ENCODE measurements at places on chromosomes 3 and 15.
A peak's percentile ranks its signal among the peaks of the same experiment; 100 is the strongest.

- DNase-seq, result no peak
Observed at GRCh38 chr3:123749711-123750110, 134.4 kb downstream of the MYLK start.

DNA sequence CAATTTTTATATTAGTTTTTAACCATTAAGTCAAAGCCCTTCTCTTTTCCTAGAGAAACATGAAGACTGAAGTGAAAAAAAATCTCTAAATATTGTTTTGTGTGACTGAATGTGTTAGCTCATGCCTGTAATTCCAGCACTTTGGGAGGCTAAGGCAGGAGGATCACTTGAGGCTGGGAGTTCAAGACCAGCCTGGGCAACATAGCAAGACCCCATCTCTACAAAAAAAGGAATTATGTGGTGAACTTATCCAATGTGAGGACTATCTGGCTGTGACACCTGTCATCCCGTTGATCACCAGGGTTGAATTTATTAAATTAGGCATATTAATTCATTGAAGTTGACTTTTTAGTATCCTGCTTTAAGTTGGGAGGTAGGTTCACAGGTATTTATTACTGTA lies 13.0 kb downstream of the SMC4 start:
- no peak for DNase-seq

DNA sequence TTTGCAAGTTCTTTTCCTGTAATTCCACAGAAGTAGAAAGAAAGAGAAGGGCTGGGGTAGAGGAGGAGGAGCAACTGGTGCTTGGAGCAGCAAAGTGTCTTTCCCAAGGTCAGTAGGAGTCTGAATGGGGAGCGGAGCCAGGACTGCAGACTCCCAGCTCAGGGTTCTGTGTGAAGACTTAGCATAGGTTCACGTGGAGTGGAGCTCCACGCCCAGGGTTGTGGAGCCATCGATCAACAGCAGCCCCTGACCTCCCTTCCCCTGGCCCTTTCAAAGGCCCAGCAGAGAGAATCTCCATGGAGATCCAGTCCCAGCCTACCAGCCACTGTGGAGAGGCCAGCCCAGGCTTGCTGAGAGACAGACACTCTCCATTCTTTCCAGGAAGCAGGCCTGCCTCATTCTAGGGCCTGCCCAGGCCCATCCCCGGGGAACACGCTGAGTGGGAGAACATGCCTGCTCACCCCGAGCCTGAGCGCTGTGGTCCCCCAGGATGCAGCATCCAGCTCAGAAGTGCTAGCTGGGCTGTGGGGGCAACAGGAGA lies 62.1 kb downstream of the CORO2B start:
- no peak for DNase-seq

- peak; percentile 81 for DNase-seq
Observed at GRCh38 chr15:65054333-65055200, 9.4 kb downstream of the SLC51B start.

- no peak for DNase-seq
Observed at GRCh38 chr15:70284438-70285214, 186.9 kb upstream of the TLE3 start.

- peak; percentile 14 for DNase-seq
Observed at GRCh38 chr15:60043744-60044435, 39.8 kb downstream of the FOXB1 start.

DNA sequence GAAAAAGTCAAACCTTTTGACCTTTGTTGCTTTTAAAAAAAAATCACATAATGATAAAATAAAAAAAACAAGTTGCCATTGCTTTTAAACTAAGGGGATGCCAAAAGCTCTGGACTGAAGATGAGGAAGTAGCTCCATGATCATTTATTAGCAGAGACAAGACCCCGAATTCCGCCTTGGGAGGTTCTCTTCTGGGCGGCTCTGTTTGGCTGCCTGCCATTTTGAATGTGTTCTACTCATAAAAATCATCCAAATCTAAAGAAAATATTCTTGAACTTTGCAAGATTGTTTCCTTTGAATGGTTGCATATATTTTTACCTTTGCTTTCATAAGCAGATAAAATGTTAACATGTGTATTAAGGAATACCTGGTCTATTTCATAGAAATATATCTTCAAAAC lies 63.8 kb downstream of the NCEH1 start:
- DNase-seq, result no peak

GRCh38 chr3:112925969-112926368 lies 48.9 kb downstream of the CD200R1 start:
- no peak for DNase-seq

DNA sequence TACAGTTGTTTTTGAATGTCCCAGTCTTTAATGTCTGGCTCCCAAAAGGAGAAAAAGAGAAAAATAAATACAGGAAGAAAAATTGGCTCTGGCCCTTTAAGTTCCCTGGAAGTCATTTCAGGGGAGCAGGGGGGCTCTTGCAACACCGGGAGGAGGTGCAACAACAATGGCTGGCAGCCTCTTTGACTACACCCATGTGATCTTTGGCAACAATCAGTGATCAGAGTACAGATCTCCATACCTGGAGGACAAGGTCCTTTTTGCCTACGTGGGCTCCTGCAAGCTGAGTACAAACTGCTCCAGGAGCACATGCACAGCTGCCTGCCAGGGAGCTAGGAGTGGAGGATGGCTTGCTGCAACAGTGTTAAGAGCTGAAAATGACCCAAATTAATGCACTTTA lies 63.9 kb downstream of the GLCE start:
- peak; percentile 8 for DNase-seq

- no peak for DNase-seq
Observed at GRCh38 chr3:196741249-196741889, 1.7 kb downstream of the PAK2 start.

- no peak for DNase-seq
Observed at GRCh38 chr3:37189109-37189508, 14.7 kb upstream of the LRRFIP2 start.

- DNase-seq, result no peak
Observed at GRCh38 chr15:65275728-65276126, 11.0 kb downstream of the PARP16 start.

DNA sequence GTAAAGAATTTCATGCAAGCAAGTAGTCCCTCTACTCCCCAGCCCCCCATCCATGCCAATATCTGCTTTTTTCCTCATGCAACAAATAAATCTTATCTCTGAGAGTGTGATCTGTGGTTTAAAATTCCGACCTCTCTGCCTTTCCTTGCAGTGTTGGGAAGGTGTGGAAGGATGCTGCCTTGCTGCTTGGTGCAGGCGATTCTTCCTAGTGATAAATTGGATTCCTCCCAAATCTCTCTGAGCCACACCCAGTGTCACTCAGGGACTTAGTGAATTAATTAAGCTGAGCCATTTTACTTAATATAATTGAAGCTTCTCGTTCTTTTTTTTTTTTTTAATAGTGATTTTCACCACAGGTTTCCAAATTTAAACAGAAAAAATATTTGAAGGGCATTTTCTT lies 3.4 kb downstream of the GAP43 start:
- peak; percentile 21 for DNase-seq

GRCh38 chr3:50652709-50653108 lies 22.0 kb upstream of the DOCK3 start:
- DNase-seq, result peak; percentile 57

DNA sequence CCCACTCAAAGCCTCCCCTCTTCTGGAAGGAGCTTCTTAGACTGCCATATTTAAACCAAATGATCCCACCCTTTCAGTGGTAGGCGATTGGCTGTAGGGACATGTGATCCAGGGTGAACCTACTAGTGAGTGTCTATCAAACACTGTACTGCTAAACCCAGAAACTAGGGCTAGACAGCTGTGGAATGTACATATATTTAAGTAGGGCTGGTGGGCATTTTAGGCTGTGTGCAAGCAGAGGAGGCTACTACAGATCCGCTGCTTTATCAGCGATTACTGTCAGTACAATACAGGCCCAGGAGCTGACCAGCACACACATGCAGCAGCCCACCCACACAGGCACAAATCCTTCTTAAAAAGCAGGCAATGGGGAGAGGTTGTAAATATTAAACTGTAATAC lies 15.4 kb upstream of the LARP6 start:
- no peak for DNase-seq

GRCh38 chr3:135050536-135050935 lies 255.5 kb downstream of the EPHB1 start:
- no peak for DNase-seq

DNA sequence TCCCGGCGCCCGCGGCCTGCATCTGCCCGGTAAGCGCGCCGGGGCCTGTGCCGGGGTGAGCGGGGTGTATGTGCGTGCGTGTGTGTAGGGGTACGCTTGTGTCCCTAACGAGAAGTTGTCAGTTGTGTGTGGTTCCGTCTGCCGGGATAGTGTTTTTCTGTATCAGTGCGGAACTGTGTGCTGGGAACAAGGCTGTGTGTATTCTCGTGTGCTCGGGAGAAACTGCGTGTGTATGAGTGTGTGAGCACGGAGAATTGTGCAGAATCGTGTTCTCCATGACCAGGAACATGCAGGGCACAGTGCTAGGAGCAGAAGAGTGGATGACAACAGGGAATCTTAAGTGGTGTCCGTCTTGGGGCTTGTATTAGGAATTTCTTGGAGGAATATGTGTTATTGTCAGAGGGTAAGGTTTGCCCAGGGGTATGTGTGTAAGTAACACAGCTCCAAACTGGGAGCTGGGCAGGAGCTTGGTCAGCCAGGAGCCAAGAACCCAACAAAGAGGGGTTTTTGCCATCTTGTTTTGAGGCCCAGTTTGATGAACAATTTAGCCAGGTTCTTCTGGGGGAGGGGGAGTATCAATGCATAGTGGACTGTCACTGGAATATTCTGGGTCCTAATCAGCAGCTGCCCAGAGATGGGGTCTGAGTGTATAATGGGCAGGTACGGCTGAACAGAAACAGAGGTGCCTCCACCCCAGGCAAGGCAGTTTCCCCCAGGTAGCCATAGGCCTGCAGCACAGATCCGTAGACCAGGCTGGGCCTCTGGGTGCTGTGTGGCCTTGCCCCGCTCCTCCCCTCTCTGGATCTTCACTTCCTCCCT lies 2.1 kb downstream of the ISL2 start:
- peak; percentile 23 for DNase-seq

DNA sequence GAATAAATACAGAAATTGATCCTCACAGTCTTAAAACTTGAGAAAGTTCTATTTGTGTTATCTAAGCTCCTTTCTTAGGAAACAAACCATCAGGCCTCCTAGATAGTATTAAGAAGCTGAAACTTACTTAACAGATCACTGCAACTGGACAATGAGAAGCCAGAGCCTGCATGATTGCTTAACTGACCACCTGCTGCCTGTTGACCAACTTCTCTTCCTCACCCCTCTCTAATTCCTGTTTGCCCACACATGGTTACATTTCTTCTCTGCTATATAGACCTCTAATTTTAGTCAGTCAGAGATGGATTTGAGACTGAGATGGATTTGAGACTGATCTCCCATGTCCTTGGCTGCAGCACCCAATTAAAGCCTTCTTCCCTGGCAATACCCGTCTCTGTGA lies 13.5 kb downstream of the CCPG1 start:
- DNase-seq, result peak; percentile 54

- DNase-seq, result no peak
Observed at GRCh38 chr3:69716119-69716518, 23.1 kb upstream of the MITF start.

DNA sequence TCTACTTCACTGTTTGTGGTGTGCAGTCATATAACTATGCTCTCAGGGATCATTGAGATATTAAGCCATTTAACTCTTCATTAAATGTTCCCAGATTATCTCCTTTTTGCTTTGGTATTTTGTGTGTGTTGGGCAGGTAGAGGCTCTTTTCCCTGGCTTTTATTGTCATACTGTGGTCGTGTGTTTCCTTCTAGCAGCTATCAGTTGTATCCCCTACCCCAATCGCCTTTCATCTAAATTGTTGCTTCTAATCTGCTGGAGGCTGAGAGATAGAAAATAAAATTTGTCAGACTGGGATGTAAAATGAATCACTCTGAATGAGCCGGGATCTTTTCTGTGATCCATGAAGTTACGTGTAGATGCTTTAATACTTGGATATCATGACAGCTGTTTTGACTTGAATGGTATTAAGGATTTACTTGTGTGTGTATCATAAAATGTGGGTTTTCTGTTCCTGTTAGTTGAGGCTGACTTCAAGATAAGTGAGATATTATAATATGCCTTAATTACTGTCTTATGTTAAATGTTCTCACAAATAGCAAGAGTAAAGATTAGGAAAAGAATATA lies 9.2 kb downstream of the NFKBIZ start:
- DNase-seq, result no peak

DNA sequence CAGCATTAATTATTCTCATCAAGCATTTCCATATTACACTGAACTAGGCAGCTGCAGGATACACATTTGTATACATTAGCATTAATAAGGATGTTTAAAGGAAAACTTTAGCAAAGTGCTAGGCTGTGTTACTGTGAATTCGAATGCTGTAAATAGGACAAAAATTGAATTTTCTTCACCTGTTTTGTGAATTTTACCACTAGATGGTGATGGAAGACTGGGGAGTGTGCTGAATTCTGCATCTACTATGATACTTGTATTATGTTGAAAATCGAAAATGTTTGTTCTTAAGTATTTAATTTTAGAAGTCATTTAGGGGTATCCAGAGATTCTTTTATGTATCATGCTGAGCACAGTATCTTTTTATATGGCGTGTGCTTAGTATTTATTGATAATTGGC lies 12.3 kb upstream of the P2RY14 start:
- no peak for DNase-seq

DNA sequence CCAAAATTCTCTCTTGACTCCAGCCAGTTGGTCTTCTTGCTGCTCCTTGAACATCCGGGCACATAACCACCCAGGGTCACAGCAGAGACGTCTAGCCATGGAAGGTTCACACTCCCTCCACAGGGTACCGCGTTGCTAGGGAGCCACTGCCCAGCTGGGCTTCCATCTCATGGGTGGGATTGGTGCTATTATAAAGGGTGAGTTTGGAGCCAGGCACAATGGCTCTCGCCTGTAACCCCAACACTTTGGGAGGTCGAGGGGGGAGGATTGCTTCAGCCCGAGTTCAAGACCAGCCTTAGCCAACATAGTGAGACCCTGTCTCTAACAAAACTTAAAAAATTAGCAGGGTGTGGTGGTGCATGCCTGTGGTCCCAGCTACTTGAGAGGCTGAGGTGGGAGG lies 17.5 kb upstream of the SKOR1 start:
- no peak for DNase-seq

GRCh38 chr3:57555306-57555705 lies 768 bp upstream of the PDE12 start:
- DNase-seq, result no peak

DNA sequence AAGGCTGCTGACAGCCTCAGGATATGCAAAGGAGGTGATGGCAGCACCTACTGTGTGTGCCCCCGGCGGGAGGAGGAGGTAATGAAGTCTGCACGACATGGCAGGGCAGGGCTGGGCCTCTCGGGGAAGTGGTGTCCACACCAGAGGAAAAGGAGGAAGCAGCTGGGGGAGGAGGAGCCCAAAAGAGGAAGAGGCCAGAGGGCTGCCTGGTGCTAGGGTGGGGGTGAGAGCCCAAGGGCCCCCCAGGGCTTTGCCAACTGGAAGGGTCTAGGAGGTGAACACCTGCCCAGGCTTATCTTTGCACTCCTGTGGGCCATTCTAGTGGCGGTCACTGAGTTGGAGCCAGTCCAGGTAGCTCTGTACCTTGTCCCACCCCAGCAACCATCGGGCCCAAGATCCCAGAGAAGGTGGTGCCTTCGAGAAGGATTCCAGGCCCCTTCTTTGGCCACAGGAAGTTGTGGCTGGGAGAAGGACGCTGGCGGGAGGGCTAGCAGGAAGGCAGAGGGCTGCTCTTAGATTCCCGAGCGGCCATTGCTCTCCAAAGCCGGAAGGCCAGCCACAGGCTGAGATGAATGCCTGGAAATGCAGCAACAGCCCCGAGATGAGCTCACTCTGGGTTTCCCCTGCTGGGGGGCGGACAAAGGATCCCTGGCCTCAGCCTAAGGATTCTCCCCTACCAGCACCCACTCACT lies 7.0 kb downstream of the GNAI2 start:
- no peak for DNase-seq

- DNase-seq, result no peak
Observed at GRCh38 chr3:167862104-167862730, 126.7 kb downstream of the SERPINI1 start.

- DNase-seq, result no peak
Observed at GRCh38 chr15:57288926-57289580, 87.3 kb upstream of the CGNL1 start.

All from neural progenitor cell (in vitro differentiated cells).